ENCODE measurements at places on chromosomes 2 and 18.

- no peak for DNase-seq
These were observed 172.8 kb upstream of the RBMS1 start for GRCh38 chr2:160666154-160667060.

DNA sequence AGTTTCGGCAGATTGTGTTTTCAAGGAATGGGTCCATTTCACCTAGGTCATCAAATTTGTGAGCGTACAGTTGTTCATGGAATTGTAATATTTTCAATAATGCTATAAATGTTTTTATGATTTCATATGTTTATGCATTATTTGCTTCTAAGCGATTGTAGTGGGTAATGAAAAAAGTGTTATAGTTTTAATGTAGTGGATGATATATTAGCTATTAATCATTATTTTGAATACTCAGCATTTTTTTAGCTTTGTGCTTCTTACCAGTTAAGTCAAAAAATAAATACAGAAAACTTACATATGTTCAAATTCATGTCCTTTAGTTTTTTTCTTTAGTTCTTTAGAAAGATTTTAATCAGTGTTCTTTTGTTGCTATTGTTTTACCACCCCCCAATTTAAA, 677.0 kb downstream of the STK39 start:
- DNase-seq, result no peak

DNA sequence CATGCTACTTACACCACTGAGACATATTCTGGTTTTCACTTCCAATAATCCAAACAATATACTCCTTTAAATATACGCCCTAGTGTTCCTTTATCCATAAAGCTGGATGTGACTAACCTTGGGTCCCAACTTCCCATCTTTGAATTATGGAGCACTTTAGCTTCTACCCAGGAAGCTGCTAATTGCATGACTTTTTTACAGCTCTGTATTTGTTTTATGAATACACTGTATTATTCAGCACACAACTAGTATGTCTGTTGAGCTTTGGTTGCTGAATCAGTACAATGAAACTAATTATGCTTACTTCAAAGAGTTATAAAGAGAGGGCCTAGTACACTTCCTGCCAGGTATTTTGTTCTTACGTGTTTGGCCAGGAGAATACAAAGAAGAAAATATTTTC, 118.5 kb downstream of the BAZ2B start:
- no peak for DNase-seq

GRCh38 chr2:101356521-101356920, 30.8 kb downstream of the CREG2 start:
- no peak for DNase-seq

GRCh38 chr2:134334542-134335353, 80.9 kb downstream of the MGAT5 start:
- DNase-seq, result no peak

- DNase-seq, result no peak
These were observed 35.2 kb downstream of the UXS1 start for GRCh38 chr2:106158871-106159270.

DNA sequence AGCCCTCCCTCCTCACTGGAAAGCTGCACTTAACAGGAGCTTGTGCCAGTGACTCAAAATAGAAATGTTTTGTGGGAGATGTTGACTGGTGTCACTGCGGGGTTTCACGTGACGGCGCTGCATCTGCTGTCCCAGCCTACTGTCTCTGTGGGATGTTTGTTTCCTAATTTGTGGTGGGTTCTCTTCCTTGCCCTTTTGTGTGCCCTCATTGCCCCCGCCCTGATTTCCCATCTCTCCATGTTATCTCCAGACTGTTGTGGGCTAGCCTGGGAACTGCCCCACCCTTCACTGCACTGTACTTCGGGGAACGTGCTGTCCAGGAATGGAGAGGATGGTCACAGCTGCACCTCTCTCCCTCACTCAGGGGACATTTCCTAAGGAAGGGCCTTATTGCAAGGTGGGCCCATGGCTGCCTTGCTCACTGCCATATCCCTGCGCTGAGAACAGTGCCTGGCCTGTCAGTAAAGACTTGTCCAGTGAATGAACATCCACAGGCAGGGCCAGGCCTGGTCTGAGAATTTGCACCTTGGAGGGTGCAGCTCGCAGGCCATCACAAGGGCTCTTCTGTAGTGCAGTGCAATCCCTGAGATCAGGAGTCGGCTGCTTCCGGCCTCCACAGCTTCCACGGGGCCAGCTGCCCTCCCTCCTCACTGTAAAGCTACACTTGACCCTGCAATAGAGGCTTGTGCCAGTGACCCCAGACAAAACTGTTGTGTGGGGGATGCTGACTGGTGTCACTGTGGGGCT, 18.1 kb downstream of the ZAP70 start:
- no peak for DNase-seq

DNA sequence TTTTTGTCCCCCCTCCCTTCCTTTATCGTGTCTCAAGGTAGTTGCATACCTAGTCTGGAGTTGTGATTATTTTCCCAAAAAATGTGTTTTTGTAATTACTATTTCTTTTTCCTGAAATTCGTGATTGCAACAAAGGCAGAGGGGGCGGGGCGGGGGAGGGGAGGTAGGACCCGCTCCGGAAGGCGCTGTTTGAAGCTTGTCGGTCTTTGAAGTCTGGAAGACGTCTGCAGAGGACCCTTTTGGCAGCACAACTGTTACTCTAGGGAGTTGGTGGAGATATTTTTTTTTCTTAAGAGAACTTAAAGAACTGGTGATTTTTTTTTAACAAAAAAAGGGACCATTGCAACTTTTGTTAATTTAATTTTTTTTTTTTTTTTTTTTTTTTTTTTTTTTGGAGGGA, 2.1 kb downstream of the SOX11 start:
- DNase-seq, result no peak

- no peak for DNase-seq
These were observed 23.8 kb upstream of the TXNDC2 start for GRCh38 chr18:9861933-9862332.
